ENCODE measurements at places on chromosomes 3 and 15.

GRCh38 chr3:73502609-73503583, 121.8 kb downstream of the PDZRN3 start:
- DNase-seq, result peak; percentile 62

- no peak for DNase-seq
Observed at GRCh38 chr3:128174675-128175590, 21.7 kb downstream of the EEFSEC start.

GRCh38 chr3:106004137-106004681, 135.4 kb upstream of the CBLB start:
- no peak for DNase-seq

DNA sequence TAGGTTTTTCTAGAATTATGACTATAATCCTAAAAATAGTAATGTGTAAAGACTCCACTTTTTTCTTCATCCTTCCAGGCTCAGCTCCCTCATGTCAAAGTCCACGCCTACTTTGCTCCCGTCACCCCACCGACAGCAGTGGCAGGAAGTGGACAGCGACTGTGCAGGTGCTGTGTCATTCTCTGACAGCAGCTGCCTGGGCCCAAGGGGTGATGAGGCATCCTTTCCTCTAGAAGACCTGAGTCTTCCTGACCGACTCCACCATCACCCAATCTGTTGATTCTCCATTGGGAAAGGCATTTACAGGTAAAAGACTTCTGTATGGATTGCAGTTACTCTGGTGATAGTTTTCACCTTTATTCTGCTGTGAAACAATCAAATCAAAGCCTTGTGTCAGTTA, 54.8 kb downstream of the UBP1 start:
- DNase-seq, result peak; percentile 69

DNA sequence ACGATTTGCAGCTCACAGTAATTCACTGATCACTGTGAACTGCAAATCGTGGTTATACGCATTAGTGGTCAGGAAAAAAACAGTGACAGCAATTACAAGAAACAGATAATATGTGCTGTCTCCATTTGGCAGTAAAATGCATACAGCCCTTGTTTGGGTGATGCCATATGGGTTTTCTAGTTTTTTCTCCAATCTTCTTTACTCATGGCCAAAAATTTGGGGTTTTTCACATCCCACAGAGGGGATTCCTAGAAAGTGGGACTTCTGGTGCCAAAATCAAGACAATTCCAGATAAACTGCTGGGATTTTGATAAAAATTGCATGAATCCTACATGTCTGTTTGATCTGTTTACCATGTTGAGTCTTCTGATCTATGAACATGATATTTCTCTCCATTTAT, 15.6 kb downstream of the NDN start:
- no peak for DNase-seq

- DNase-seq, result no peak
Observed at GRCh38 chr3:195403244-195403643, 39.6 kb downstream of the ACAP2 start.

DNA sequence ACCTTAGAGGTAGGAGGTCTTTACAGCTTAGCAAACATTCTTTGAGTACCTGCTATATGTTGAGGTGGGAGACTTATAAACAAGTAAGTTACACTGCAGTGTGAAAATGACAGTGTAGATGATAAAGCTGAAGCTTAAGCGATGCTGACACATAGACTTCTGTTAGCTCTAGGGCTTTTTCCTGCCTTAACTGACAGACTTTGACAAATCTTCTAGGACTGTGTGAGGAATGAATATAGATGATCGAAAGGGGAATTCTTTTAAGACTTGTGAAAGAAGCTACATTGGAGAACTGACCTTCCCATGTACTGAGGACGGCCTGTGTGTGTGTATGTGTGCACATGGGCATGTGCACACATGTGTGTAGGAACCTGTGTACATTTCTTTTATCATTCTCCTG, 22.7 kb downstream of the BOC start:
- no peak for DNase-seq

DNA sequence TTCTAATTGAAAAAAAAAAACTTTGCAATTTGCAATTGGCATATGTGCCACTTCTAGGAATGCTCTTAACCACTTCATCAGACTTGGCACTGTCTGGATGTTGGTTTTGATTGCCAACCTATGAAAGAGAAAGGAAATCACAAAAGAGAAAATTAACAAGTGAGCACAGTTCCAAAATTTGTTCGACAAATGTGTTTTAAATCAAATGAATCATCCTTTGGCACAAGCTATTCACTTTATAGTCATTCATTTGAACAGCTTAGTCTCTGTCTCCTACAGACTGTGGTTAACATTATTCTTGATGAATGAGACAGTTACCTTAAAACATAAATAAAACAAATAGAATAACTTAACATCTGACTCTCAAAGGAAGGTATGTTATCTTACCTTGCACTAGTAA, 265.0 kb downstream of the EPHA3 start:
- no peak for DNase-seq

GRCh38 chr3:17672506-17672905, 69.9 kb downstream of the TBC1D5 start:
- no peak for DNase-seq

- no peak for DNase-seq
Observed at GRCh38 chr3:165503825-165504224, 307.6 kb upstream of the SLITRK3 start.

DNA sequence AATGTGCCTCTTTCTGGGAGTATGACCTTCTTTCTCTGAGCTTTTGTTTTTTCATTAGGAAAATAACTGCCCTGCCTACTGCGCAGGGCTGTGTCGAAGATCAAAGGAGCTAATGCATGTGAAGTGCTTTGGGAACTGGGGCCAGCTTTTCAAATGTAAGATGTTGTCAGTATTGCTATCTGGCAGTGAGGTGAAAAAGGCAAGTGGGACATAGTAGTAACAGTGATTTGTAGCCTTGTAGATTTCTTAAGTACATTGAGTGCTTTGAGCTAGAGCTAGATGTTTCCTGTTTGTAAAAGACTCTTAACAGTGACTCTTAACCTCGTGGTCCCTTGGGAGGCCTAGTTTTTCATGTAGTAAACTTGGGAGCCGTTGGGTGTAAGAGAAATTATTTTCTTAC, 126.5 kb downstream of the ECT2 start:
- no peak for DNase-seq

- DNase-seq, result no peak
Observed at GRCh38 chr3:98764472-98764884, 1.3 kb downstream of the ST3GAL6 start.

GRCh38 chr3:105093371-105094252, 273.1 kb upstream of the ALCAM start:
- DNase-seq, result no peak

GRCh38 chr3:10399634-10400033, 78.7 kb upstream of the SEC13 start:
- no peak for DNase-seq

DNA sequence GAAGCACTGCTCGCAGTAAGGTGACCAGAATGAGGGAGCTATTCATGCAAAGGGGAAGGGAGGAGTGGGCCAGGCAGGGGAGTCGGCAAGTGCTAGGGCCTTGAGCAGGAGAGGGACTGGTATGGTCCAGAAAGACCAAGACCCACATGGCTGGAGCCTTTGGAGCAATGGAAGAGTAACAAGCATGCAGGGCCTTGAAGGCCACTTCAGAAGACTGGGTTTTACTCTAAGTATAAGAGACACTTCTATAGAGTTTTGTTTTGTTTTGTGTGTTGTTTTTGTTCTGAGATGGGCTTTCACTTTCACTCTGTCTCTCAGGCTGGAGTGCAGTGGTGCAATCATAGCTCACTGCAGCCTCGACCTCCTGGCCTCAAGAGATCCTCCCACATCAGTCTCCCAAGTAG, 42.0 kb downstream of the BFSP2 start:
- peak; percentile 27 for DNase-seq

- no peak for DNase-seq
Observed at GRCh38 chr3:194957743-194958240, 272.1 kb downstream of the FAM43A start.

GRCh38 chr15:80999623-81000036, 1.1 kb upstream of the TLNRD1 start:
- peak; percentile 80 for DNase-seq

GRCh38 chr3:161343986-161344385, 27.3 kb downstream of the SPTSSB start:
- DNase-seq, result no peak

DNA sequence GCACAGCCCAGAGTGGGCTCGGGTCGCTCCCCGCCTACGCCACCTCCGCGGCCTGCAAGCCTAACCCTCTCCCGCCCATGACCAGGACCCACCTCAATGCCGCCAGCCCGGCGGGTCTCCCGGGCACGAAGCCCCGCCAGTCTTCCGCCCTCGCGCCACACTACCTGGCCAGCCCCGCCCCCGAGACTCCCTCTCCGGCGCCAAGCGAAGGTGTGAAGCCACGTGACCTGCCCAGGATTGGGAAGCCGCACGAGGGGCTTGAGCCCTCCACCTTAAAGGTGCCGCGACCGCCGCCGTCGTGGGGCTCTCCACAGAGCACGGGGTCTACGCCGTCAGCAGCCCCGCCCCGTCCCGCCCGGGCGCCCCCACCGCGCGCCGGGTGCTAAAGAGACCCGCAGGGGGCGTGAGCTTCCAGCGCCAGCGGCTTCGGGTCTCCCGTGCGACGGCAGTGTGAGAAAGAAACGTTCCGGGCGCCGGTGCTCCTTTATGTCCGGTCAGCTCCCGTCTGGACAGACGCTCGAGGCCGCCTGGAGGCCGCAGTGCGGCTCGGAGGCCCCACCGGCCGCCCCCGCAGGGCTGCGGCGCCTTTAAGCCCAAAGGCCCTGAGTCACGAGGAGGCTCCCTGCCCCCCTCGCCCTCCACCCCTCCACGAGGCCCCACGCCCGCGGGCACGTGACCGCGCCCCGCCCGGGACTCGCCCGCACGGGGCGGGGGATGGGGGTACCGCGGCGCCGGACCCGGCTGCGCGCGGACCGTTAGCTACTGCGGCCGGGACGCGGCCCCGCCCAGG, at the start of gene CPEB1:
Gene CPEB1, minus strand, starts transcription at position 319 of the 790 bp plus-strand sequence. CDS start 18,904 bp downstream, outside the sequence.
- DNase-seq, result peak; percentile 47

DNA sequence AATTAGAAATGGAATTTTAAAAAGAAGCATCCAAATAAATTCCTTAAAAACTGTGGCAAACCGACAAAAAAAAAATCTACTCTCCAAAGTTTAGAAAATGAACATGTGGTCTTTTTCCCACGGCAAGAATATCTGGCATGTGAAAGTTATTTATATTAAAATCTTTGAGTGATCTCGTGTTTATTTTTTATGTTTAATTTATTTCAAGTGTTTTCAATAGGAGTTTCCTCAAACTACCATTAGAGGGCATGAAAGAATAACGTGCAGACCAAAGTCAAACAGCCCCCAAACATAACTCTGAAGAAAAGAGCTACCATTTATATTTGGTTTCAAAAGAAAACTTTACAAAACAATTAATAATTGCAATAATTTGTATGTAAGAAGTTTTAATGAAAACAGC, 286.4 kb downstream of the ZIC4 start:
- no peak for DNase-seq

DNA sequence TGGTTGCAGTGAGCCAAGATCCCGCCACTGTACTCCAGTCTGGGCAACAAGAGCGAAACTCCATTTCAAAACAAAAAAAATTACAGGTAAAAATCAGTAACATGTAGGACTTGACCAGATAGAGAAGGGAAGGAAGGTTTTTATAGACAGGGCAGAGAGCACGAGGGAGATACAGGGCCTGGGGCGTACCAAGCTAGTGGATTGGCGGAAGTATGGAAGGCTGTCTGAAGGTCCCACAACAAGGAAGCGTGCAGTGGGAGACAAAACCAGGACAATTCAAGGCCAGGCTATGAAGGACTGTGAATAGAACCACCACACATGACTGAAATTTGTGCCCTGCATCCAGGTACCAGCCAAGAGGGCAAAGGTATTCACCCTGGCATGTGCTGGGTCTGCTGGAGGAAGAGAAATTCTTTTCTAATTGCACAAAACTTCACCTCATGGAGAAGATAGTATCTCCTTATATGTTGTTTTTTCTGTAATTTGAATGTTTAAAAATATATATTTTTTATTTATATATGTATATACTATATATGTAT, 33.0 kb upstream of the BCL2A1 start:
- no peak for DNase-seq

- no peak for DNase-seq
Observed at GRCh38 chr3:197828-198491, 1.4 kb downstream of the CHL1 start.

DNA sequence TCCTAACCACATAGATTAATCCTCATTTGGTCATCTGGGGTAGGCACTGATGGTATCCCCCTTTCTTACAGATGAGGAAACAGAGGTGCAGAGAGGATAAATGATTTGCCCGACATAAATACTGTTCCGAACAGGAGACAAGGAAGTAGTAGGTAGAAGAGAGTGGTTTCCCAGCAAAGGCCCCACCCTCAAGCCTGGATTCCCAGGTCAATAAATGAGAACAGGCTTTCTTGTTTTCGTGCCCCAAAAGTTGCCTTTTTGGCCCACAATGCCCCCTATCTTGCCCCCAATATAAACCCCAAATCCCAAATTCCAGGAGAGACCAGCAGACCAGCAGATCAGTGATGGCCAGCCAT, 125.5 kb upstream of the PRR20G start:
- DNase-seq, result no peak

DNA sequence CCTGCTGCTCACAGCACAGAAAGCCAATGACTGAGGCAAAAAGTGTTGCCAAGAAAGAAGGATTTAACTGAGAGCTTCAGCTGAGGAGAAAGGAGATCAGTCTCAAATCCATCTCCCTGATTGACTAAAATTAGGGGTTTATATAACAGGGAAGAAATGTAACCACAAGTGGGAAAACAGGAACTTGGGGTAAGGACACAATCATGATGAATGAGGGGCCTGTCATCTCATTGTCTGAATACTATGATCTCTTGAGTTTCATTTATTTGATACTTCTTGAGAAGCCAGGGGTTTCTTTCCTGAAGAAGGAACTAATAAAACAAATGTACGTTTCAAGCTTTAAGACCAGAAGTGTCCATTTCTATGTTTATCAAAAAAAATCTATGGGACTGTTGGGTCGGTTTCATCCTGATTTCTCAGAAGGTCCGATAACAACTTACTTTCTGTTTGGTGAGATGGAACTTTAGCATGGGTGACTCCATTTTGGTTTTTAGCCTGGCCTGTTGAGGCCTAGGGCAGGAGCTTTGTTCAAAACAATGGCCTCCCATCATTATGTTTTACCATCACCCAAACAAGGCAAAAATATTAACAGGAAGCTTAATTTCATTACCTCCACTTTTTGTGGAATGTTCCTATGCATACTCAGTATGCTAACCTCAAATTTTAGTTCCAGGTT, 76.6 kb upstream of the PIAS1 start:
- no peak for DNase-seq

GRCh38 chr15:60591496-60592370, 112.8 kb upstream of the ICE2 start:
- peak; percentile 47 for DNase-seq

GRCh38 chr3:181782306-181782954, 70.7 kb downstream of the SOX2 start:
- DNase-seq, result no peak

DNA sequence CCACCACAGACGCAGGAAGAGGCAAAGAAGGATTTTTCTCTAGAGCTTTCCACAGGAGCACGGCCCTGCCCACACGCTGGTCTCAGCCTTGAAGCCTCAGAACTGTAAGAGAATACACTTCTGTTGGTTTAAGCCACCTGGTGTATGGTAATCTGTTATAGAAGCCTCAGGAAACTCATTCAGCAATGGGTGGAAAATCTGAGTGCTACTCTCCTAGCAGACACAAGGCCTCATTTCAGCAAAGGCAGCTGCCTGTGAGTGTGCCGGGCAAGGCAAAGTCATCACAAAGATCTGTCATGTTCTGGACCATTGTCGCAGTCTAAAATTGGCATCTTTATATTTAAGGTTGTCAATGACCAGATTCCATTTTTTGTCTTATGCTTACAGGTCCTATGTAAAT, 31.0 kb downstream of the ATP10A start:
- peak; percentile 42 for DNase-seq
